Upper lobe of right lung (tissue), 1 donor: ENCODE measurements at places on chromosomes 7 and 10. TPM values are rescaled to one million over a fixed set of nuclear protein-coding genes. Genes with fewer than 3 reads are reported as not detected.

DNA sequence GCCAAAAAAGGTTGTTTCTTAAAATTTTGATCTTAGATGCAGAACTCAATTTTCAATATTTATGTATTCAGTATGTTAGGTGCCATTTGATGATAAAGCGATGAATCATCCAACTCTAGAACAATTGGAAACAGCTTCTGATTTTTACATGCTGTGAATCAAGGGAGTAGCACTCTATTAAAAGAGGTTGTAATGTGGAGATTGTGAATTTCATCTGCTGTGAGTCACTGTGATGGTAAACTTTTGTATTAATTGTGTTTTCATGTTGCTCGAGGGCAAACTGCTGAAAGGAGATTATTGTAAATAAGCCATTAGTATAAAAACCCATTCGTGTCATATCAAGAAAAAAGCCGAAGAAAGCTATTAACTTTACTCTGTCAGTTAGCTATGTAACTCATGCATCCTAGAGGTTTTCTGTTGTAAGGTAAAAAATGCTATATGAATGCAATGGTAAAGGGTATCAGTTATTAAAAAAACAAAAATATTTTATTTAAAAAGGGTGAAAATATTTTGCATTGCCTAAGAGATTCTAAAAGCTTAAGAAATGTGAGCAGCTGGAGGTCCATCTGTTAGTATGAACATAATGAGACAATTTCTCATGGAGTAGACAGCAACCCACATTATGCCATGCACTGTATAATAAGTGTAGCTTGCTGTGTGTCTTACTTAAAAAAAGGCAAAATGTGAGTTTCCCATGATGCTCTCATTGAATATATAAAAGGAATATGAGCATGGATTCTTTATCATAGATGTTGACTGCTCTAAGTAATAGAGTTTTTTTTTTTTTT lies 511.0 kb upstream of the PCDH15 start:
- no peak overlapping the region for H3K27ac ChIP-seq
- no peak overlapping the region for H3K4me3 ChIP-seq
- H3K27me3 ChIP-seq: no peaks in the 10 kb centered on the region
- no peak for DNase-seq
- H3K4me1 ChIP-seq: no peaks in the 10 kb centered on the region

DNA sequence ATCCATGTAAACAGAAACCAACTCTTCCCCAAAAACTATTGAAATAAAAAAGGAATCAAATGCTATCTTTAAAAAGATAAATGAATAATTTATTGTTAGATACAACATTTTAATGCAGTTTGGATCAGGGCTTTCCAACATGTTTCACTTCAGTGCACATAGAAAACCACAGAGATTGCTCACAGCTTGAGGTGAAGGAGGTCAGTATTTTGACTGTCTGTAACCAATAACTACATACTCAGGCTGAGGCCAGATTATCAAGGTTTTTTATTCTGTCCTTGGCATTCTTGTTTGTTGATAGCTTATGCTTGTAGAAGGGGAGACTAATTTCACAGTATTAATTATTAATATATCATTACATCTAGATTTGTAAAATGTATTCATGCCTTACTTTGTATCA lies 195.5 kb downstream of the PRKG1 start:
- no peaks in the 10 kb centered on the region for H3K36me3 ChIP-seq
- no peak overlapping the region for H3K4me3 ChIP-seq

DNA sequence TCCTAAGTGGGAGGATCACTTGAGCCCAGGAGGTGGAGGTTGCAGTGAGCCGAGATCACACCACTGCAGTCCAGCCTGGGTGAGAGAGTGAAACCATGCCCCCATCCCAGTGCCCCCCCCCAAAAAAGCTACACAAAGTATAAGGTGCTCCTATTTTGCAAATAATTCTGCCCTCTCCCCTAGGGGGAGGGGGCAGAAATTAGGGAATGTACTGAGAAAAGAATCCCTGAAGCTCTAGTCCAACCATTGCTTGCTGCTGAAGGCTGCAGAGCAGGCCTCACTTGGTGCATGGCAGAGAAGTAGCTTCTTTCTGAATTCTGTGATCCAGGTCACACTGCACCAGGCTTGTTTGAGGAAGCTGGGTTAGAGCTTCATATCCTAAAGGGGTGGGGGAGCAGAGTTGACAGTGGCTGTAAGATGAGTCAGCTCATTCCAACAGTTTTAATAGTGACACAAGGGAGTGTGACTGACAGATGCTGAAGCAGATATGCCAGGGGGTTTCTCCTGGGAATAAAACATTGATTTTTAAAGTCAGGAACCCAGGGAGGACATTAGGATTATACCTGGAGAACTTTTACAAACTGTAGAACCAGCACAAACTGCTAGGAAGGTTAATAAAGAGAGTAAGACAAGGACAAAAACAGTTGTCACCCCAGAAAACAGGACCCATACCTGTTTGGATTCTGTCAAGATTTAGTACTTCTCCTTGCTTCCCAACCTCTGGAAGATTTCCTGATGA lies 32.8 kb upstream of the STRIP2 start:
- DNase-seq: no peak
- no peaks in the 10 kb centered on the region for H3K27me3 ChIP-seq
- no peaks in the 10 kb centered on the region for H3K4me1 ChIP-seq
- H3K4me3 ChIP-seq: no peak overlapping the region

DNA sequence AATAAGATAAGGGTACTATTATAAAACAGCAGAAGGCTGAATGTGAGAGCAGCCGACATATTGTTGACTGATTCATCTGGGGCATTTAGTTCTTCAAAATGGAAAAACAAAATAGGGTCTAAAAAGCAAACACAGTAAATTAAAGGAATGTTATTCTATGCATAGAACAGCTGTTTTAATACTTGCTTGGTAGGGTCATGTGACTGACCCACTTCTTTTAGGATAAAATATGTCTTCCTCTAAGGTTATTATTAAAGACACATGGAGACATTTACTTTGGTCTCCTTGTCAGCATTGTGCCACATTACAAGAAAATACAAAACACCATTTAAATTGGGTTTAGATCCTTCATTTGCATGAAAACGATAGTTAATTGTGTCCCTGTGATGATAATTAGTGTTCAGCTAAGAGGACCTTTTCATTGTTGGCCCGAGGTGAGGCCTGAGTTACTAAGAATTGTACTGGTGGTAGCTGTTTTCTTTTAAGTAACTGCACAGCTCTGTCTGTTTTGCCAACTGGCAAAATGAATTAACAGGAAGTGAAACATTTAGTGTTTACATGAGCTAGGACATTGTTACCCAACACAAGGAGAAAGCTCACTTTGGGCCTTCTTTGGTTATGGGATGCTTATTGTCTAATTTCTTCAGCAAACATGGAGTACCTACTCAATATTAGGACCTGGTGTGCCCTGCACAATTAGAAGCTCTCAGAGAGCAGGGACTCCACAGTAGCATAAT lies 764.4 kb downstream of the LRMDA start:
- no peak for DNase-seq
- H3K4me1 ChIP-seq: peaks cover 11% of the 10 kb centered on the region
- H3K36me3 ChIP-seq: no peaks in the 10 kb centered on the region
- H3K27me3 ChIP-seq: no peaks in the 10 kb centered on the region
- no peak overlapping the region for H3K27ac ChIP-seq

DNA sequence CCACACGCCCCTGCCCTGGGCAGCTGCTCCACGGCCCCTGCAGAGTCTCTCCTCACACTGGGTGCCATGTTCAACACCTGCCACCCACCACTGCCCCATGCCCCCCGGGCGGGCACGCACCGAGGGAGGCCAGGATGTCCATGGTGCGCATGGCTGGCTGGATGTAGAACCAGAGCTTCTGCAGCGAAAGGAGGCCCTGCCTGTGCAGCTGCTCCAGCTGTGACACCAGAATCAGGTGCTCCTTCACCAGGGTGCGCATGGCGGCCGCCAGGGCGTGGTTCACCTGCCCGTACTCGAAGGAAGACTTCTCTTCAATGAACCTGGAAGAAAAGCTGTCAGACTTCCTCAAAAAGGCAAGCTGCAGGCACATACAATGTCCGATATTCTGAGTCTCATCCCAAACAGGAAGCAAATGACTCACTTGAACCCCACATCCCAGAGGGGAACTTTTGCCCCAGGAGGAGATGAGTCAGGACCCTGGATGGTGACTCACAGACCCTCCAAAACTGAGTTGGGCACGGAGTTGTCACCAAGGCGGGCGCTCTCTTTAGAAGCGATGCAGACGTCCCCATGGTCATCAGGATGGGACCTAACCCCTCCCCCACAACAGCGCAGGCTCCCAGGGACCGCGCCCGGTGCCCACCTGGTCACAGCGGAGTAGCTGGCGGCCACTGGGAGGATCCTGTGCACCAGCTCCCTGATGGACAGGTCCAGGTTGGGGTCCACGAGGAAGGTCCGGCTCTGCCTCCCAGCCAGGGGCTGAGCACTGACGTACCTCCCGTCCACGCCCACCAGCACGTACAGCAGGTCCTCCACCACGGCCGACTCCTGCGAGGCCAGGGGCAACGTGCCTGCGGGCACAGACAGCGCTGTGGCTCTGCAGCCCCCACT lies 15.5 kb downstream of the TUBGCP2 start:
- H3K36me3 ChIP-seq: peaks cover 86% of the 10 kb centered on the region
- no peaks in the 10 kb centered on the region for H3K27me3 ChIP-seq
- H3K4me1 ChIP-seq: no peaks in the 10 kb centered on the region

GRCh38 chr10:10977226-10977956 lies 40.3 kb upstream of the CELF2 start:
- no peaks in the 10 kb centered on the region for H3K4me1 ChIP-seq
- no peak for DNase-seq
- no peaks in the 10 kb centered on the region for H3K27me3 ChIP-seq
- H3K4me3 ChIP-seq: no peak overlapping the region
- no peak overlapping the region for H3K27ac ChIP-seq

Gene RHOBTB1
- total RNA-seq: 14.5 TPM

Gene CYP2C19
- not detected for total RNA-seq

Gene OPN1SW
- not detected for total RNA-seq
